ENCODE measurements at places on chromosomes 1 and 21.
A peak's percentile ranks its signal among the peaks of the same experiment; 100 is the strongest.

DNA sequence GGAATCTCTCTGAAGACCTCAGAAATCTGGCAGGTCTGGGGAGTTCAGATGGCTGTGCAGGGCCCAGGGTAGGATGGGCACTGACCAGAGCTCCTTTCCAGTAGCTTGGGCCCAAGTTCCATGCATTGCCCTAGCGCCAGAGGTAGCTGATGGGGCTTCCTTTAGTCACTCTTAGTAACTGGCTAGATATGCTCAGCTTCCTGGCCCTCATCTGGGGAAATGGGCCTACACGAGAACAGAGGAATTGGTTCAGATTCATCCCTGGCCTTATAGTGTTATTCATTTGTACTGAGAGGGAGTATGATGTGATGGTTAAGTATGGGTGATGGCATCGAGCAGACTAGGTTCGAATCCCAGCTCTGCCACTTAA is 15.5 kb upstream of the PSMB2 start:
- DNase-seq, result no peak

DNA sequence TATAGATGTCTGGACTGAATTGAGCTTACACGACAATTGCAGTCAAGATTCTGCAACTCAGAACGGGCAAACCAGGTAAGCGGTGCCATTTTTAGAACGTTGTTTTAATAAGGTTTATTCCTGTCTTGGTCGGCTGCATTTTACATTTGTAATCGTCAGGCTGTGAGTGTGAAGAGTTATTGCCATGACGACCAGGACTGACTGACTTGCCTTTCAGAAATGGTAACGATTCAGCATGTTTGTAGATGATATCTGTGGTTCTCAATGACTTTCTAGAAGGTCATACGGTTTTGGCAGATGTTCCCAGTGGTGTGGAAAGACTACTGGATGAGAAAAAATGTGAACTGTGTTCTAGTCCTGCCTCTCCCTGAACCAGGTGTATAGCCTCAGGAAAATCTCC is 271.3 kb upstream of the B3GALT2 start:
- DNase-seq, result no peak

- DNase-seq, result no peak
These were observed 876 bp downstream of the MOB3C start for GRCh38 chr1:46615735-46616134.

DNA sequence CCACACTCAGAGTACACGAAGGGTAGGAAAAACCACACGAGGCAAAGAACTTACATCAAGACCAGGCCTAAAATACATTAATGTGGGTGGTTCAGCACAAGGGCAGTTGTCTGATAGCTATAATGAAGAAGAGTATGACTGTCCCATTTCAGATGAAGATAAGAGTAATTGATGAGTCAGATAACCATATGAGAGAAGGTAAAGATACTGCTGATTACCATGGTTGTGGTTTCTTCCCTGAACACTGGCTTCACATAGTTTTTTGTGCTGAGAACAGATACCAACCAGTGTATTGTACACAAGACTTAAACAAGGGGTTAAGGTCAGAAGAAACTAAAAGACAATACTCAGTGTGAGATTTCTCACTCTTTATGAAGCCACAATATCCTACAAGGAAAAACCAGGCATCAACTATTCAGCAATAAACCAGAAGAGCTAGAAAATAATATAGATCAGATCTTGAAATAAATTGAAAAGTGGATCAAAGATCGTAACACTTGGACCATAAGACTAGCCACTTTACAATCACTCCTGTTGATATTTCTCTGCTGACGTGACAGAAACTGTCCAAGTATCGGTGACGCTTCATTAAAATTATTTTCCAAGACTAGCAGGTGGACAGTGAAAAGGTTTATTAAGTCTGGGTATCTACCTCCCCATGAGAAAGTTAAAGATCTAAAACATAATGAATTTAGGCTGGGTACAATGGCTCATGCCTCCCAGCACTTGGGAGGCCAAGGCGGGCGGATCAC is 28.6 kb downstream of the PUM1 start:
- DNase-seq, result no peak

DNA sequence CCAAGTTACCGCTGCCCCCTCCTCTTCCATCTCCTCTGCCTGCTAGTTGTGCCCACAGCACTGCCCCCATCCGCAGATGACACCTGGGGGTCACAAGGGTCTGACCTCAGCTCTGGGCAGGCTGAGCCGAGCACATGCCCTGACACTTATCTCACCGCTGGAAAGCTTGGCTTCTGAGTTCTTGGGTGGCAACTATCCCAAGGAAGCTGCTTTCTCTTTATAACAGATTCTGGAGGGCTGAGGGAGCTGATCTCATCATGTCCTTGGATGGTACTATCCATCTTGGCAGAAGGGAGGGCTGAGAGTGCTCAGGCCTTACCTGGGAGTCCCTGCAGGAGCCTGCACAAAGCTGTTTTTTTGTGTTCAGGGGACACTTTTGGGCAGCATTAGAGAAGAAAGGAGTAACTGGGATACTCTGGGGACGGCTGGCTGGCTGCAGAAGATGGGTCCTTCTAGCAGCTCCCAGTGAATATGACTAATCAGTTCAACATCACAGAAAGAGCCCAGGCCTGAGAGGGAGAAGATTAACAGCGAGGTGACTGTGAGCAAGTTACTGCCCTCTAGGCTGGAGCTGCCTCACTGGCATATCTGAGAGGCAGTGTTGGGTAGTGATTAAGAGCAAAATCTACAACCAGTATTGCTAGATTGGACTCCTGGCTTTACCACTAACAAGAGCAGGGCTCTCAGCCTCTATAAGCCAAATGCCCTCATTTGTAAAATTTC is 71.6 kb downstream of the PLXNA2 start:
- DNase-seq, result no peak

- DNase-seq, result no peak
These were observed 275.0 kb downstream of the LRRC40 start for GRCh38 chr1:69930396-69930795.

- DNase-seq, result no peak
These were observed 9.3 kb upstream of the FCAMR start for GRCh38 chr1:206979379-206980043.

DNA sequence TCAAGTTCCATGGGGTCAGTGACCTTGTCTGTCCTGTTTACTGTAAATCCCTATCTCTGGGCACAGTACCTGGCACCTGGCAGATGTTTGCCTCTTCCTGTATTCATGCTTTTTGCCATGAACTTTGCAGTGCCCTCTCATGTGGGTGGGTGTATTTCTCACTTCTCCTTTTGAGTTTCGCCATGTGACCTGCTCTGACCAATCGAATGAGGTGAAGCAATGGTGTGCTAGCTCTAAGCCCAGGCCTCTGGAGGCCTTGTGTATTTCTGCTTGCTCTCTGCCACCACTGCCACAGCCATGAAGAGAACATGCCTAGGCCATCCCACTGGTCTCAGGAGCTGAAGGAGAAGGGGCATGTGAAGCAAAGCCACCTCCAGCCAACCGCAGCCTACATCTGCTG is 185.5 kb upstream of the ZC3H12A start:
- peak; percentile 10 for DNase-seq

DNA sequence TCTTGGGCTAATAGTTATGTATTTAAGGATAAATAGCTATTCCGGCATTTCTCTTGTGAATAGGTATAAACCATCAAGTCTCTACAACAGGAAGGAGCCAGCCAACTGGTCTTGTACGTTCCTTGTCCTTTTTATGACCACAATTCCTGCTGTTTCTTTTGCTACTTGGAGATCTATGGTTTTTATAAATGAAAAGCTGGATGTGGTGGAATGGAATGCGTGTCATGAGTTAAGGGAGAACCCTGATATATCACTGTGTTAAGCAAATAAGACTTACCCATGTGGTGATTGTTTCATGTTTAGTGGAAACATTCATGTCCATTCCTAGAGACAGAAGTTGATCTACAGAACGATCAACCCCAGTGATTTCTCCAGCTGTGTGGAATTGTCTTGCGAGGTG is 282.1 kb downstream of the RPS6KC1 start:
- DNase-seq, result no peak

- no peak for DNase-seq
These were observed 19.2 kb downstream of the EBNA1BP2 start for GRCh38 chr1:43152866-43153265.

GRCh38 chr1:181386340-181386739 is 97.0 kb upstream of the CACNA1E start:
- no peak for DNase-seq

DNA sequence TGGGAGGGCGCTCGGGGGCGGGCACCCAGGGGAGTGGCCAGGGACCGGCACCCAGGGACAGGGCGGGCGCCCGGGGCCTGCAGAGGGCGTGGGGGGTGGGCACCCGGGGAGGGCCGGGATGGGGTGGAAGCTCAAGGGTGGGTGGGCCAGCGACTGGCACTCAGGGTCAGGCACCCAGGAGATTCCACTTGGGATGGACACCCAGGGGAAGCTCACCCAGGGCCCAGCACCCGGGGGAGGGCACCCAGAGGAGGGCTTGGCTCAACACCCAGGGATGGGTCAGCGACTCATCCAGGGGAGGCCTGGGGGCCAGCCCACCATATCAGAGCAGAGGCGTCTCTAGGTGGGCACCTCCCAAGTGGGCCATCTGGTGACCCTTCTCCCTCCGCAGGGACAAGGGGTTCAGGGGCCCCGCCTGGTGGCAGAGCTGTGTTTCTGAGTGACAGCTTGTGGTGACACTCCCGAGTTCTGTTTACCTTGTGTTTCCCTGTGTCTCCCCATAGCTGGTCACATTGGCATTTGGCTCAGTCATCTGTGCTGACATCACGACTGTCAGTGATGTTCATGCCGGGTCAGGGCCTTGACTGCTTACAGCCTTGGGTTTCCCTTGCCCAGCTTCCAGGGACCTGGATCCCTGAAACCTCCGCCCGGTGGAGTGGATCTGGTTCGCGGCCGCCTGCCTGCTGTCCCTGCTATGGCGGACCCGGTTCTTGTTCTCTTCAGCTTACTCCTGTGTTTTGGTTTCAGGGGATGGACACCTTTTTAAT is 749 bp downstream of the IBA57 start:
- no peak for DNase-seq

GRCh38 chr1:1947493-1947892 is 28.4 kb upstream of the TMEM52 start:
- no peak for DNase-seq

GRCh38 chr1:25987951-25988350 is 9.9 kb downstream of the PAFAH2 start:
- DNase-seq, result no peak

- no peak for DNase-seq
These were observed 1334.8 kb downstream of the MRPL39 start for GRCh38 chr21:24272521-24272938.

DNA sequence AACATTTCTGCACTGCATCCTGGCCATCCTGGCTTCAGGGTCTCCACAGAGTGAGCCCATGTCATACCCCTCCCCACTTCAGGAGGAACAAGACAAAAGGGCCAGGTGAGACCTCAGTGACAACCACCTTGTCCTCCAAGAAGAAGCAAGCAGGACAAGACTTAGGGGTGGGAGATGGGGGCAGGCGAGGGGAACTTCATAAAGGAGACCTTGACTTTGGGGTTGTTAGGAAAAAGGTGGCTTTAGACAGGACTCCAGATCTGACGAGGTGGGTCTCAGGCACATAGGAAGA is 24.0 kb upstream of the SLAMF9 start:
- DNase-seq, result no peak

DNA sequence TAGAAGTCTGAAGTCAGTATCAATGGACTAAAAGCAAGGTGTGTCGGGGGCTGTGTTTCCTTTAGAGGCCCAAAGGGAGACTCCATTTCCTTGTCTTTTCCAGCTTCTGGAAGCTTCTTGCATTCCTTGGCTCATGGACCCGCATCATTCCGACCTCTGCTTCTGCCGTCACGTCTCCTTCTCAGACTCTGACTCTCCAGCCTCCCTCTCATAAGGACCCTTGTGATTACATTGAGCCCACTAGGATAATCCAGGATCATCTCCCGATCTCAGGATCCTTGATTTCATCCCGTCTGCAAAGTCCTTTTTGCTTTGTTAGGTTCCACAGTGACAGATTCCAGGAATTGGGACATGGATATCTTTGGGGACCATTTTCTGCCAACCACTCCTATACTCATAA is 265.8 kb upstream of the CSF3R start:
- no peak for DNase-seq

DNA sequence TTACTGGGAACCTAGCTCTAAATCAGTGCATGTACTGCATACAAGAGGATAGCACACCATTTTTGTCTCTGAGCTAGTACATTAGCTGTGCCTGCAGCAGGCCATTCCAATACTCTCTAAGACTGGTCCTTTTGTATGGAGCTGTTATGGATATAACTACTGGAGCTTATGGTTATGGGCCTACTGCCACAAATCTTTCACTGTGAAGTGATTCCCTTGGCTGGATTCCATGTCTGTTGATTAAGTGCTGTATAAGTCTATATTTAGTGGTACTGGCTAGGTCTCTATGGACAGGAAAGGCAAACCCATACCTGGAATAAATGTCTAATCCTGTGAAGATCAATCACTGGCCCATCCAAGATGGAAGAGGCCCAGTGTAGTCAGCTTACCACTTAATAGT is 12.0 kb downstream of the ZFYVE9 start:
- DNase-seq, result no peak

DNA sequence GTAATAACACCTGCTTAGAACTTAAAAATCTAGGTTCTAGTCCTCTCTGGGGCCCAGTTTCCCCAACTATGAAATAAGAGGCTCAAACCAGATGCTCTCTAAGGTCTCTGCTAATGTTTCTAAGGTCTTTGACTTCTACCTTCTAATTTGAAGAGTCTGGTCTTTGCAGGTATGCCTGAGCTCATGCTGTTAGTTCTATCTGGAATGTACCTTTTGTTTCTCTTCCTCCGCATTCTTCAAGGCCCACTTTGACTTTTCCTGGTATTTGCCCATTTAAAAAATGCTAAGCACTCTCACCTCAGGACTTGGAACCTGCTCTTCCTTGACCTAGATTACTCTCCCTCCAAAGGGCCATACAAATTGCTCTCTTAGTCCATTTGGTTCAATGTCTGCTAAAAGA is 13.5 kb downstream of the SLC35D1 start:
- no peak for DNase-seq

GRCh38 chr1:8753736-8754135 is 63.7 kb downstream of the RERE start:
- no peak for DNase-seq

GRCh38 chr21:18529254-18529653 is 125.7 kb upstream of the TMPRSS15 start:
- no peak for DNase-seq

DNA sequence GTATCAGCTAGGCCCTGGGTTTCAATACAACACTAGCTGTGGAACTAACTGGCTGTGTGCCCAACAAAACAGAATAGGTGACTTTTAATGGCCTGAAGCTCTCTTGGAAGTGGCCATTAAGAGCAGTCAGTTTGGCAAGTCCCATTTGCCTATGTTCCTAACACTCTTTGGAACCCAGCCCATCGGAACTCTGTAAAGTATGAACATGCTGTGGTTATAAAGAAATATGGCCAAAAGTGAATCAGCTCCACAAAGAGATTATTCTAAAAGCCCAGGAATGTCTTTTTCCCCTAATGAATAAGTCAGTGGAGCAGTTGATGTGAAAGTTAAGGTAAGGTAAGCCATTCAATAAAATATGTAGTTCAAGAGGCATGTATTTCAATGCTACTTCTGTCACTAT is 223.7 kb upstream of the ADAMTS5 start:
- DNase-seq, result no peak

DNA sequence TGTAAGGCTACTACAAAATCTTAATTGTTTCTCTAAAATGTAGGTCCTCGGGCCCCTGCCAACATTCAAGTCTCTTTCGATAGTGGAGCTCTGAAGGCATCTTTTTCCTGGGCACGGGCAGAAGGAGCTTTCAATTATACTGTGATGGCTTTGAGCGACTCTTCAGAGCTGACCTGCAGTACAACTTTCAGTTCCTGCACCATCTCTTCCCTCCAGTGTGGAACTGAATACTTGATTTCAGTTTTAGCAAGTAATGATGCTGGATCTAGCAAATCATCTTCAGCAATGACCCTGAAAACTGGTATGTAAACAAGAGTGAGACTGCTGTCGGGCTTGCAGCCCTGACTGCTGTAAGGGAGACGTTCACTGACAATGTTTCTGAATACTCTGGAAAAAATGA is 9.6 kb downstream of the FNDC7 start:
- no peak for DNase-seq
